ENCODE measurements at places on chromosomes 11 and 22.

GRCh38 chr11:16126362-16126761, 230.0 kb downstream of the SOX6 start:
- DNase-seq: no peak

- peak; percentile 92 for DNase-seq
Observed at GRCh38 chr11:118956094-118956846, at the start of gene UPK2. TSS of gene UPK2 (plus strand) at chr11:118956298. CDS start at chr11:118956351, 53 bp downstream.

DNA sequence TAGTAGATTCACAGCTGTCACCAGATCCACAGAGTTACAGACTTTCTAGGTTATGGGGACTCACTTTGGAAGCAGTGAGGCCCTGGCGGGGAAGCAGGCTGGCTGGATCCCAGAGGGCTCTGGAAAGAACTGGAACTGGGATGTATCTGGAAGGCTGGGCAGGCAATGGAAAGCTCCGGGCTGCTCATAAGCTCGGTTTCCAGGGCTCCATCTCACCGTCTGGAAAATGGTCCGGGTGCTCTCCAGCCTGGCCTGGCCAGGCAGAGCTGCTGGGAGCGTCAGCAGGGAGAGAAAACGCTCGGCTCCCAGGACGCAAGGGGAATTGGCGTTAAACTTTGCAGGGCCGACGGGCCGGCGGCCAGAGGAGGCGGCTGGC, 335 bp upstream of the SEZ6L start:
- DNase-seq: no peak

- DNase-seq: no peak
Observed at GRCh38 chr22:27561286-27561904, 240.2 kb downstream of the MN1 start.

GRCh38 chr11:73218106-73218829, at the start of gene P2RY2:
TSS of gene P2RY2 (plus strand) at chr11:73218281. CDS start at chr11:73234160, 15,879 bp downstream.
- DNase-seq: peak; percentile 81

DNA sequence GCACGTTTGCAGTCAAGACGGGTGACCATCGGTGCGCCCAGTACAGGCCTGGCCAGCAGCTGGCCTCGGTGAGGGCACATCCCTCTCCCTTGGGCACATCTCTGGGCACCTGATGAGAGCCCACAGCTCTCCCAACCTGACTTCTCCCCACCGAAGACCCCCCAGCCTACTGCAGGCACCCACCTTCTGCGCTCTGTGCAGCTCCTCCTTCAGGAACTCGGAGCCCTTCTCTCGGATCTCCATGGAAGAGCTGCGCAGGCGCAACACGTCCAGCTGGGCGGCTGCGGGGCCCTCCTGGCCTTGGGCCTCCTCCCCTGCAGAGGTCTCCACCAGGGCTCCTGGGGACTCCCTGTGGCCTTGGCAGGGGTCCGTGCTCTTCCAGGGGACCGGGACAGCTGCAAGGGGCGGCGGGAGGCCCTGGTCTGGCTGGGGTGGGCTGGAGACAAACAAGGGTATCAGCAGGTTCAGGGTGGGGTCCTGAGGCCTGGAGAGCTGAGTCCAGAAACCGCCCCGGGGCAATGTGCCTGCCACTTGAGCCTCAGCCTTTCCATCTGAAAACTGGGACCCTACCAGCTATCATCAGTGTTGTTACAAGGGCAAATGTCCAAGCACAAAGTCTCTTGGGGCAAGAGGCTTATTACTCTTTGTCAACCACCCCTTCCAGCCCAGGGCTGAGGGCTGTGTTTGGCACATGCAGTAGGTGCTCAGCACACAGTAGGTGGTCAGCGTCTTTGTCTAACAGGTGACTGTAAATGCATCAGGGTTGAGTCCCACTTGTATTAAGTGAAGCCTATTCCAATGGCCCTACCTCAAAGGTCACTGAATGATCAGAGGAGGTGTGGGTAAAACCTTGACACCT, 9.3 kb downstream of the RAB3IL1 start:
- no peak for DNase-seq

GRCh38 chr11:35317253-35317652, 102.1 kb downstream of the SLC1A2 start:
- no peak for DNase-seq

DNA sequence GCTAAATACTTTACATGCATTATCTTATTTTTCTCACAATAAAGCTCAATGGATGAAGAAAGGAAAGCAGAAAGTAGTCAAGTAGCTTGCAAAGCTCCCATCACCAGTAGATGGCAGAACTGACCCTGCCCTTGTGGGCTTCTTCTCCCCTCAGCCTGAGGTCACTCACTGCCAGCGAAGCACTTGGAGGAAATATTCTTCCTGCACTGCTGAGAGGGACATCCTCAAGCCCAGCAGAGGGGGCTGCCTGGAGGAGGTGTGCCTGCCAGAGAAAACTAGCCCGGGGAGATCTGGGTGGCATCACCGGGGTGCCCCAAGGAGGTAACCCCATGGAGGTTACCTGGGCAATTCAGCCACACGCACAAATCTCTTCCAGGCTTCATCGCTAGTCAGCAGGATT, 6.6 kb downstream of the APOL4 start:
- DNase-seq: peak; percentile 74

GRCh38 chr11:43664295-43664694, 16.2 kb upstream of the HSD17B12 start:
- no peak for DNase-seq

- DNase-seq: no peak
Observed at GRCh38 chr11:688681-689080, 6.3 kb downstream of the DEAF1 start.

- DNase-seq: no peak
Observed at GRCh38 chr11:7671347-7672215, 1.7 kb downstream of the CYB5R2 start.

GRCh38 chr22:32650553-32651345, 150.8 kb upstream of the TIMP3 start:
- no peak for DNase-seq

GRCh38 chr11:107549253-107549953, 16.1 kb downstream of the ALKBH8 start:
- DNase-seq: no peak

DNA sequence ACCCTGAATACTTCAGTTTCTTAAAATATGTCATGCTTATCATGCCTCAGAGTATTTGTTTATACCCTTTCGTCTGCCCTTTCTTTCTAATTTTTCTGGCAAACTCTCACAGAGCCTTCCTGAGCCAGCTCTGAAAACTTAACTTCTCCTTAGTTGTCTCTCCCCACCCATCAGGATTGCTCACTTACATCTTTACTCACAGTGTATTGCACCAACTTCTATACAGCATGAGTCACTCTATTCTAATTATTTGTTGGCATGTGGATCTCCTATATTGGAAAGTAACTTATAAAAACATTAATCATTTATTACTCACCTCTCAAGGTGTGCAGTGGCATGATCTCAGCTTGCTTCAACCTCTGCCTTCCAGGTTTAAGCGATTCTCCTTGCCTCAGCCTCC, 114.9 kb downstream of the FANCF start:
- no peak for DNase-seq

DNA sequence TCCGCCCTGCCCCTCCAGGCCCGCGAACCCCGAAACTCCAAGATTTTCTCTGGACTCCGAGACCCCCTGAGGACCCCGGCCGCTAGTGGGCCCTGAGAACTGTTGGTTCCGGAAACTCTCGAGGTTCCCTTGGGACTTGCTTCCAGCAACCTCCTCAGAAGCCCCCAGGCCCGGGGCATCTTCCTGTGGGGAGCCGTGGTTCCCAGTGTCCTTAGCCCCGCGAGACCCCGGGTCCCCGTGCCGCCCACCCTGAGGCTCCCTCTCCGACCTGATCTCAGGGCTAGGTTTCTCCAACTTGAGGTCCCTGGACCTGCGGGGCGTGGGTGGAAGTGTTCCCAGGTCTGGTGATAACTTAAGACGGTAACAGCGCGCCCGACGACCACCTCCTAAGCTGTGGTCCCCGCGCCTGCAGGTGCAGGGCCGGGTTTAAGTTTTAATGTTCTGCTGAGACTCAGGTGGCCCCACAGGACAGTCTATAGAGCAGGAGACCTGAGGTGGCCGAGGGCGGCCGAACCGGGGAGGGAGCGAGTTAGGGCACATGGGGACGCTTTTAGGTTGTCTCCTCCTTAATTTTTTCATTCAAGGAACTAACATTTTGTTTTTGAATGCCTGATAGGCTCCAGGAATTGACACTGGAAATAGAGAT, 720 bp downstream of the FAM118A start:
- DNase-seq: no peak

GRCh38 chr22:38923463-38924346, 33.7 kb upstream of the APOBEC3A start:
- DNase-seq: peak; percentile 87

GRCh38 chr11:124724979-124725718, 14.6 kb upstream of the NRGN start:
- no peak for DNase-seq

DNA sequence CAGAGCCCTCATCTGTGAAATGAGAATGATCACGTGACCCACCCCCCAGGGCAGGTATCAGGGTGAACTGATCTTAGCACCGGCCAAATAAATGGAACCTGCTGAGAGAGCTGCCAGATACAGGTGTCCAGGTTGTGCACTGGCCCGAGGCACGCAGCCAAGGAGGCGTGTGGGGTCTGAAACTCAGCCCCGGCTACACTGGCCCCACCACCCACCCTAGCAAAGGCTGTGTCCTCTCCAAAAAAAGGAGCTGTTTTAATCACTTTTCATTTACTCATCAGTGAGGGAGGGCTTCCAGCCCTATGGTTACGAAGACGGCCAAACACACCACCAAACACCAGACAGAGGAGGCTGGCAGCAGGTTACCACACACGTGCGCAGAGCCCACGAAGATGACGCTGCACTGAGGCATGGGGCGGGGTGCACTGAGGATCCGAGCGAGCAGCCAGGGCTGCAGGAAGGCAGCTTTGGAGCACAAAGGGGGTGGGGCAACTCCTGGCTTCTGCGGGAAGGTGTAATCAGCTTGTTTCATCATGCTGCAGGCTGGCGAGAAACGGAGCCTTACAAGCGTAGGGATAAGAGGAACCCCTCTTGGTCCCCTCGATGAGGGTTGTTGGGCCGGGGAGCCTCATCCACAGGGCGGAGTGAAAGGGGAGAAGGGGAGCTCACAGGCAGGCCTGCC, 19.5 kb upstream of the SLC22A12 start:
- DNase-seq: no peak

DNA sequence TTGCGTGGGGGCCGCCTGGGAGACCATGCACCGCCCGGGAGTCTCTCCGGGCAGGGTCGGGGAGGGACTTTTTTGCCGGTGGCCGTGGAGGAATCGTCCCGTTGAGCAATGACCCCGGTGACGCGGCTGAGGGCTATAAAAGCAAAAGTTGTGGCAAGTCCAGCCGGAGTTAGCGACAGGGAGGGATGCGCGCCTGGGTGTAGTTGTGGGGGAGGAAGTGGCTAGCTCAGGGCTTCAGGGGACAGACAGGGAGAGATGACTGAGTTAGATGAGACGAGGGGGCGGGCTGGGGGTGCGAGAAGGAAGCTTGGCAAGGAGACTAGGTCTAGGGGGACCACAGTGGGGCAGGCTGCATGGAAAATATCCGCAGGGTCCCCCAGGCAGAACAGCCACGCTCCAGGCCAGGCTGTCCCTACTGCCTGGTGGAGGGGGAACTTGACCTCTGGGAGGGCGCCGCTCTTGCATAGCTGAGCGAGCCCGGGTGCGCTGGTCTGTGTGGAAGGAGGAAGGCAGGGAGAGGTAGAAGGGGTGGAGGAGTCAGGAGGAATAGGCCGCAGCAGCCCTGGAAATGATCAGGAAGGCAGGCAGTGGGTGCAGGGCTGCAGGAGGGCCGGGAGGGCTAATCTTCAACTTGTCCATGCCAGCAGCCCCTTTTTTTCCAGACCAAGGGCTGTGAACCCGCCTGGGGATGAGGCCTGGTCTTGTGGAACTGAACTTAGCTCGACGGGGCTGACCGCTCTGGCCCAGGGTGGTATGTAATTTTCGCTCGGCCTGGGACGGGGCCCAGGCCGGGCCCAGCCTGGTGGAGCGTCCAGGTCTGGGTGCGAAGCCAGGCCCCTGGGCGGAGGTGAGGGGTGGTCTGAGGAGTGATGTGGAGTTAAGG, at the start of gene NEAT1:
Gene NEAT1, plus strand, starts transcription at position 166 of the 883 bp plus-strand sequence.
- peak; percentile 99 for DNase-seq

GRCh38 chr11:45993531-45994001, 71.1 kb downstream of the LARGE2 start:
- no peak for DNase-seq

GRCh38 chr22:42613872-42614301, 796 bp downstream of the POLDIP3 start:
- DNase-seq: no peak

DNA sequence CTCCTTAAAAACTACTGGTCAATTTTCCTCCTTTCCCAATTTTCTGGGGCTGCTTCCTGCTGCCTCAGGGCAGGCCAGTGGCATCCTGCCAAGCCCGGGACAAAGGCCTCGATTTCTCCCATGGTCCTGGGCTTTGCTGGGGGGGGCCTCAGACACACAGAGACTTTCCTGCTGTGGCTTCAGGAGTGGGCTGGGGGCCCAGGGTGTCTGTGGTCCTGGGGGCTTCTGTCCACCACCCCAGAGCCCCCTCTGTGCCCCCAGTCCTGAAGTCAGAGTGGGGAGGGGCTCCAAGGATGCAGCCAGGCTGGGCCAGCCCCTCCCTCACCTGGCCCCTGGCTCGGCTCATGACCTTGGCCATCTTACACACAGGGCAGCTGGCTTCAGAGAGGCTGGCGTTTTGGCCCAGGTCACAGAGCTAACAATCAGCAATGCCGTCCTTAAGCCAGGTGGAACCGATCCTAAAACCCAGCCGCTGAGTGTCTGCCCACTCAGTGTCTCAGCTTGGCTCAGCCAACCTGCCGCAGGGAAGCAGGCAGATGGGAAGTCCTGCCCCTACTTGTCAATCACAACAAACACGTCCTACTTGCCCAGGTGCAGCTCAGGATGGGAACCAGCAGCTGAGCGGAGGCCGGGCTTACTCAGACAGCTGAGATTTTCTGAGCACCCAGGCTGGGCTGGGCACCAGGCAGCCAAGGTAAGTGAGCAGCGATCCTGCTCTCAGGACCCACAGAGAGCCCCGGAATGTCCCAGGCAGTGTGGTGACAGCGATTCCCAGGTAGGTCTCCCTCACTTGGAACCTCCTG, 34.6 kb downstream of the OSBPL5 start:
- DNase-seq: no peak

DNA sequence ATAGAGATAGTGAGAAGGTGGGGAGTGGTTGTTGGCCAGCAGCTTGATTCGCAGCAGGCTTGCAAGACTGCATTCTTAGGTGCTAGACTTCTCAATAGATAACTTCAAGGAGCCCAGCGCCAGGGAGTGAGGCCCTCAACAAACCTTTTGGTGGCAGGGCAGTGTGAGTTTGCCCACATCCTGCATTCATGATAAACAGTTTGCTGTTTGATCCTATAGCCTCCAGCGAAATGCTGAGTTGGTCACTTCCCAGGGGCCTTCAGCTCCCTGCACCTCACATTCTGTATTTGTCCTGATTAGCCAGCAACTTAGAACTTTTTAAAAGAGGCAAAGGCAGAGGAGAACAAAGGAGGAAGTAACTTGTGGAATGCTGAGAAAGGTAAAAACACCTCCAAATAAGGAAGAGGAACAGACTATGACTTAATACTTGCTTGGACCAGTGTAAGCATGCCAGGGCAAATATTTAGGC, 25.1 kb downstream of the OR10A6 start:
- no peak for DNase-seq

DNA sequence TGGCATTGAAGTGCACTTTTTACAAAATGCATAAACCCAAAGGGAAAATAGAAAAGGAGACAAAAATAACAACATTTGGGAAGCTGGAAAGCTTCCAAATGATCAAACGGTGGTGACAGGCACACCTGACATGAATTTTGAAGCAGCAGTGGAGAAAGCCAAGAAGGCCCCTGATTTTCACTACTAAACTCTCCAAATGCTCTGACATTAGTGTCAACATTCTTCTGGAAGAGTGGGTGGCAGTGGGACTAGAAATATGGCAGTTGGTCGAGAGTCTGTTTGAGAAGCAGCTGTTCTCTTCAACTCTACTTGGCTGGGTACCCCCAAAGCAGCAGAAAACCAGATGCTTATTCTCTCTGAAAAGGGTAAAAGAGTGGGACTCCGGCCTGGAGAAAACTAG, 12.3 kb upstream of the APOA5 start:
- no peak for DNase-seq
